ENCODE measurements at places on chromosomes 2 and 18. TPM values are rescaled to one million over a fixed set of nuclear protein-coding genes. Genes with fewer than 3 reads are reported as not detected.

GRCh38 chr18:56451188-56451587, 187.2 kb downstream of the TXNL1 start:
- DNase-seq: no peak

ASB18 gene
- total RNA-seq: not detected

DNA sequence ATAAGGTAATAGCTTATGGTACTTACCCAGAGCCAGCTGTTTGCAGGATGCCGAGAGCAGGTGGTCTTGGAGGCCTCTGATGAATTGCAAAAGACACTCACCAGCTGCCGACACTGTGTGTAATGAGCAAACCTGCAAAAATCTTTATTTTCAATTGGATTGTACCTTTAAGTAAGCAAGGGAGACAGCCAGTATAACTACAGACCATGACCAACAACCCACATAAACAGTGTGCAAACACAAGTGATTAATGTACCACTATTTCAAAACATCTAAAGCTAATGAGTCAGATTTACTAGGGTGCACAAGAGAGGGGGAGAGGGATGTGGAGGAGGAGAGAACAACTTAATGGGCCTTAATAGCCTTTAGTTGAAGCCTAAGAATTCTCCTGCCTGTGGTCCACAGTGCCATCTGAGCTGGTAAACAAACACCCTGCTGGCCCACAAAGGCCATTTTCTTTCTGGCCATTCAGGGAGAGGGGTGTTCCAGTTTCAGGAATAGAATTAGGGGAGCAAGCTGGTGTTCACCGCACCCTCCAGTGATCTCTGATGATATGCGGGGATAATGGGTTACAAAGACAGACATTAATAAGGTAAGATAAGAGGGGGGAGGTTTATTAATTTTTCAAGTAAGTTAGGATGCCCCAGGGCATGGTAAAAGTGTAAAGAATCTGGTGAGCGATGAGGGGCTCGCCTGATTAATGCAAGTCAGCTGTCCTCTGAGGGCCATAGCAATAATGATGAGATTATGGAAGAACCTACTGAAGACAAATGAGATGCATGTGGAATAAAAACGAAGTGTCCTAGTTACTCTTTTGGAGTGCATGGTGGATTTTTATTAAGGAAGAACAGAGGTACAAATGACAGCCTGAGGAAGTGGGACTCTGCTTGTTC, 196.4 kb downstream of the HRH4 start:
- DNase-seq: no peak

DYNAP gene
- not detected for total RNA-seq

DNA sequence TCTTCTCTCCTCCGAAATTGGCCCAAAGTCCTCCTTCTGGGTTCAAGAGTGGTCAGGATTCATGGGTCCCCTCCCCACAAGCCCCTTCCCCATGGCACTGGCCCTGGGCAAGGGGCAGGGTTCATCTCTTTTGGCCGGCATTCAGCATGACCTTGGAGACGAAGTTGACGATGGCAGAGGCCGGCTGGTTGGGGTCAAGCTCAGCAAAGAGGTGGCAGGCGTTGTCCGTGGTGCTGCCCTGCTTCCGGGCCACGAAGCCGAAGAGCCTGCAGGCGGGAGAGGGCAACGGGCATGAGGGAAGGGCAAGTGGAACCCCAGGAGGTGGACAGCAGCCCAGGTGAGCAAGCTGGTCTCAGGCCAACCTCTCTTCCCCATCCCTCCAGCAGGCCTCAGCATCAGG, 198.5 kb downstream of the TNS1 start:
- peak; percentile 80 for DNase-seq

- no peak for DNase-seq
These were observed 675 bp upstream of the MLPH start for GRCh38 chr2:237486334-237486818.

GRCh38 chr2:234951664-234952269, at the start of gene SH3BP4:
Gene SH3BP4, plus strand, starts transcription at chr2:234952017. Its CDS starts 82,986 bp downstream, at chr2:235035003.
- peak; percentile 92 for DNase-seq

GRCh38 chr2:241882091-241882625, 12.6 kb downstream of the RTP5 start:
- DNase-seq: no peak

- DNase-seq: no peak
These were observed 261.5 kb downstream of the MYCN start for GRCh38 chr2:16201848-16202247.

DNA sequence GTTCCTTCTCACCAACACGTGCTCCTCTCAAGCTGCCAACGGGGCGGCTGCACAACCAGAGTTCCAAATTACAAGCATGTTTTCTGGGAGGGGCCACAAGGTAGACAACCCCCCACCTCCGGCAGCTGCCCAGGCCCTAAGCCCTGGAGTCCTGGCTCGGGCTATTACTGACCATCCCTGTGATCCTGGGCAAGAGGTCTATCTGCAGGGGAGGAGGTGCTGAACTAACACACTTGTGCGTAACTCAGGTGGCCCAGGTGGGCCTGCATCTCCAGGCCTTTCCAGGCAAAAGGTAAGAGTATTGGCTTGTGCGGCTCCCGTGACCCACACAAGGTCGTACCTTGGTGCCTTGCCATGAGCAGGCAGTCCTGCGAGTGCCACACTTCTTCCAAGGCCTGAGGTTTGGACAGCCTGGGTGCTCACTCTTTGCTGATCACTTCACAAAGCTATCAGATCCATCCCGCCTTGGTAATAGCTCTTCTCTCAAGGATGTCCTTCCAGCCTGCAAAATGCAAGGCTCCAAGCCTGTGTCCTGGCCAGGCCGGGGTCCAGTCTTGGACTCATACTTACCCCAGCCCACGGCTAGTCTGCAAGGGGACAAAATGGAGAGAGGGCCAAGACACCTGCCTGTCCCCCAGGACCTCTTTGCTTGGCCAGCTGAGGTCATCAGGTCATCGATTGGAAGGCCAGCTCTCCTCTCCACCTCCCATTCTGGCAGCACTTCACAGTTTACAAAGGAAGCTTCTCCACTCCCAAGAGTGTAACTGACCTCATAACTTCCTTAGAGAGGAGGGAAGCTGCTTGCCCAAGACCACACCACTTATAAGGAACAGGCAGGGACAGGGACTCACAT, 33.9 kb downstream of the ADRA2B start:
- DNase-seq: peak; percentile 55

CYP1B1 gene
- 49.8 TPM for total RNA-seq

- DNase-seq: no peak
These were observed 28.3 kb upstream of the CCL20 start for GRCh38 chr2:227785293-227785692.

DNA sequence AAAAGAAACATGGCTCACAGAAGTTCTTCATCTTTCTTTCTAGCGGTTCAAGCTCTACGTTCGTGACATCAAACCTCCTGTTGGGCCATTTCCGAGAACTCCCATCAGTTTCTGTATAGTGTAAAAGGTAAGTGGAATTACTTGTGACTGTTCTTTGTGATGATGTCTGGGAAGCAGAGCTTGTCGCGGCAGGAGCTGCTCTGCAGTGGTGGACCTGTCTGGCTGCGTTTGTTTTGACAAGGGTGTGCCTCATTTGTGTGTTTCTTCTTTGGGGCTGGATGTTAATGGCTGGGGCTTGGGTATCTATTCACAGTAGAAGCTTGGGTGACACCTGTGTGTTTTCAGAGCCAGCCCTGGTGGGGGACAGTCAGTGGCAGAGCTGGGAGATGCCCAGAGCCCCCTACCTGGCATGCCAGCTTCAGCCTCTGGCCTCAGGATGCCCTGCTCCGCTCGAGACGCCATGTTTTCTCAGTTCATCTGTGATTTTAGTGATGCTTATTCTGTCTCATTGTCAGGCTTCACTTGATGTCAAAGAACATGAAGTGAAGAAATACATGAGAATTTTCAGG, 59.6 kb downstream of the LDLRAD4 start:
- peak; percentile 42 for DNase-seq

DNAJC5G gene
- 0.19 TPM for total RNA-seq

DNA sequence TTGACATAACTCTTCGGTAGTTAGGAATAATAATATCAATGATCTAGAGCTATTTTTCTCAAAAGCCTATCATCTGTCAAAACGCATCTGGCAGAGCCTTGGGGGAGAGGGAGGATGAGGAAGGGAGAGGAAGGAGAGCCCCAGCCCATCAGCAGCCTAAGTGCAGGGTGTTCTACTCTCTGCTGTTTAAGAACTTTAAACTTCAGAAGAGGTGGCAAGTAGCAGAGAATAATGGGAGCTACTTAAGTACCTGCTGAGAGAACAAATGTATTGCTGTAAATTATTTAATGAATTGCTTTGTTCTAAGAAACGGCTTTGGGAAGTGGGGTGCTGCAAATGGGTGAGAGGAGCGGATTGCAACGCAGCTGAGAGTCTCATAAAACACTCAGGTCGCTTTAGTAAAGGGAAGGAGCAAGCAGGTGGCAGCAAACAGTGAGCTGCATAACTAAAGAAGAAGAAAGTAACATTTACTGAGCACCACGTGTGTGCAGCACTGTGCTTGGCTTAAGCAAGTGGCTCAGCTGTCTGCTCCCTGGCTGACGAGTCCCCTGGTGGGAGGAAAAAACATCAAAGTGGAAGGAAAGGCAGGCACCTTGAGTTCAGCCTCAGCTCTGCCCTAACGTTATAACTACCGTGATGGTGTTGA, 26.3 kb upstream of the SH3RF3 start:
- DNase-seq: no peak

GKN1 gene
- not detected for total RNA-seq

GCG gene
- not detected for total RNA-seq

GRCh38 chr2:118119158-118119727, 31.0 kb downstream of the INSIG2 start:
- no peak for DNase-seq
